Lung microvascular endothelial cell (primary cell): ENCODE measurements at places on chromosomes 6 and 20.

GRCh38 chr6:20205722-20206161 is 6.5 kb downstream of the MBOAT1 start:
- peak; percentile 48 for DNase-seq

DNA sequence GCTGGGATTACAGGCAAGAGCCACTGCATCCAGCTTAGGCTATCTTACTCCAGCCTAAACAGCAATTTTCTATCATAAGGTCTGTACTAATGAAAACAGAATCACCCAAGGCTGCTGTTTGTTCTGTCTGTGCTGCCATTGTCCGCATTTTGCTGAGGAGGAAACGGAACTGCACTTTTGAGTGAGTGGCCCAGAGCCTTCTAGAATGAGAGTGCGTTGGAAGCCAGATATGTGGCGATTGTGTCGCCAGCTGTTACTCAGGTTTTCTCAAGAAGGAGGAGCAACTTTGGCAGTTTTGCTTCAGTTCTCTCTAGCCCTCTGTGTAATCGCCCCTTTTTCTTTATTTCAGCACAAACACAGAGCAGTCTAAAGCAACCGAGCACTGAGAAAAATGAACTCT is 18.3 kb downstream of the PRDM1 start:
- no peak for DNase-seq

DNA sequence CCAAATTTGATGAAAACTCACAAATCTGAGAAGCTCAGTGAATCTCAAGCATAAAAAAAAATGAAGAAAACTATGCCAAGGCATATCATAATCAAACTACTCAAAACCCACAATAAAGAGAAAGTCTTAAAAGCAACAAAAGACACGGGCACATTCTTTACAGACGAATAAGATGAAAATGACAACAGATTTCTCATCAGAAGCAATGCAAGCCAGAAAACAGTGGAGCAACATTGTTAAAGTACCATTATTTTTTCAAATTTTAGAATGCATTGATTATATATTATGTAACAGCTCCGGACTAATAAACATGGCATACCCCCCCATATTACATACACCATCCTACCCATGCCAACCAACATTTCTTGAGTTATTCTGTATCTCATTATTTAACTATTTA is 55.3 kb upstream of the INSM1 start:
- no peak for DNase-seq

- peak; percentile 91 for DNase-seq
Measured at GRCh38 chr6:145015739-145016558, 719.4 kb downstream of the EPM2A start.

- DNase-seq: no peak
Measured at GRCh38 chr20:61254881-61255626, 3.0 kb downstream of the CDH4 start.

- no peak for DNase-seq
Measured at GRCh38 chr6:32156891-32157290, 3.0 kb downstream of the PPT2 start.

DNA sequence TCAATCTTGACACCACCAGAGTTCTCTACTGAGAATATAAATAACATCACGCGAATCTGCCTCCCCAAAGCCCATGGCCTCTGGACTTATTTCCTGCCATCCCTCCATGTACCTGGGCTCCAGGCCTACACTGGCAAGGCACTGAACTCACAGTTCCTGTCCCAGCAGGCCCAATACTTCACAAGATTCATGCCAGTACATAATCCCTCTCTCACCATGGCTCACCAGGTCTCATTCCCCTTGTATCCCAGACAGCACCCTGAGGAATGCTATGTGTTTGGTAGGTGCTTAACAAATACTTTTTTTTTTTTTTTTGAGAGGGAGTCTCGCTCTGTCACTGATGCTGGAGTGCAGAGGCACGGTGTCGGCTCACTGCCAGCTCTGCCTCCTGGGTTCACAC is 1.9 kb downstream of the KIF16B start:
- no peak for DNase-seq

DNA sequence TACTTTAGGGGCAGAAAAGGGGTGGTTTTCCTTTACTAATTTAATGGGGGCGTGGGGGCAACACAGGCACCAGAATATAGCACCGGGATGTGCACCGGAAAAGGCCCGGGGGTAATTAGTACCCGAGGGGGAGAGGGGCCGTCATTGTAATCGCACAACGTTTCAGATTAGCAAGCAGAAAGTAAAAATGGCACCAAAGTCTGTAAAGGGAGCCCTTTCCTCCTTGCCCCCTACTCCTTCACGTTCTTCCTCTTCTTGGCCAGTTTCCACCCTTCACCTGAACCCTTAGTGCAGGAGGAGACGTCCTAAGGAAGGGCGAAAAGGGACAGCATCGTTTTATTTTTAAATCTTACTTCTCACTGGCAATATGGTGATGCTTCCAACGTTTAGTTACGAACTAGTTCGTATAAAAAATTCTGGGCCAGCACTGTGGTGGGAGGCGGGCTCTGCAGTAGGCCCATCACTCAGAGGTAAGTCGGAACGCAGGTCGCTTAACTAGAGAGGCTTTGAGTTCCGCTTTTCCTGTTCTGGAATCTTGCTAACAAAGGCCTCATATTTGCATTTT is 742 bp upstream of the CEP85L start:
- no peak for DNase-seq

GRCh38 chr20:25723975-25724374 is 27.3 kb upstream of the ZNF337 start:
- no peak for DNase-seq

GRCh38 chr6:139828751-139829519 is 454.5 kb upstream of the CITED2 start:
- DNase-seq: peak; percentile 43

DNA sequence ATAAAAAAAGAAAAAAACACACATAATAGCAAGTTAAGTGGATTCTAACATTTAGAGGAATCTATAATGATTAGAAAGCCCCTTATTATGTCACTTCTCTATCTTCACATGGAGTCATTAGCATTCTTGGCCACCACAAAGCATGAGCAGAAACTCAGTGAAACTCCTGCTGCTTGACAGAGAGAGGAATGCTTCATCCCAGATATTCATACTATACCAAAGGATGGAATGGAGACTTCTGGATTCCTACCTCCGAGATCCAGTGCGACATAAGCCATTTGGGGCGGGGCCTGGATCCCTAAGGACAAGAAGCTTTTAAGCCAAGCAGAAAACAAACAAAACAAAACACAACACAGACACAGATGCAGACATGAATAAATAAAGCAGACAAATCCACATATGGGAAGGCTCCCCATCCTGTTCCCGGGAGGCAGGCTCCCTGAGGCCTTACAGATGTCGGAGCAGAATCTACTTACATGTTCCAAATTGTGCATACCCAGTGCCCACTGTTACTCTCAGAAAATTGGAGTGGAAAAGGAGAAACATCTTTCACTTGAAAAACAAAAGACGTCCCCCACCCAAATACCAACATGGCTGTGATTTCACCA is 727.3 kb downstream of the MAFB start:
- no peak for DNase-seq

DNA sequence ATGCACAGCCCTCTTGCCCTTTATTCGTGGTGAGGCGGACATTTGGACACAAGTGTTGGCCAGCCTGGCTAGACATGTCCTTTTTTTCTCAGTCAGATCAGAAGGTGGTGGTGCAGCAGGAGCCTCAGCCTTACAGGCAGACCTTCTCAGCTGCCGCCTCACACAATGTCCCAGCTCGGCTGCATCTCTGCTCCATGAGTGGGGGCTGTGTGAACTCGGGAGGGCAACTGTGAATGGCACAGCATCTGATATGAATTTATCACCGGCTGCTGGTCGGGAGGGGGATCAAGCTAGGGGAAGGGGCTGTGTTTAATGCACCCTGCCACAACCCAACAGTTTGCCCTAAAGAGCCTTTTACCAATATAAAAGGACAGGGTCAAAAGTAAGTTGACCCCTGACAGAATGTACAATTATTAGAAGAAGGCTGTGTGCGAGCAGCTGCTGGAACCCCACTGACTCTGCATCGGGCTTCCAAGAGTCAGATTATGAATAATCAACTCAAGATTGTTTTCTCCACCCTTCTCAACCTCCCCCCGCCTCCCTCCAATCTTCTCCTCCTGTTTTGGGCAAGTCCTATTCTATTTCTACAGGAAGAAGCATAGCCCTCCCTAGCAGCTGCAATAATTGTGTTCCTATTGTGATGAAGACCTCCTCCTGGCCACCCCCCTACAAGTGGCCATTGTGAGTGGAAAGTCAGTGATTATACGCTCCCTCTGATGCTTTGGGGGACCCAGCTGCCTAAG is 245.2 kb downstream of the PKHD1 start:
- DNase-seq: no peak

GRCh38 chr6:156396068-156396771 is 381.0 kb upstream of the ARID1B start:
- DNase-seq: no peak

GRCh38 chr6:133040803-133041419 is 200.2 kb upstream of the EYA4 start:
- DNase-seq: no peak

DNA sequence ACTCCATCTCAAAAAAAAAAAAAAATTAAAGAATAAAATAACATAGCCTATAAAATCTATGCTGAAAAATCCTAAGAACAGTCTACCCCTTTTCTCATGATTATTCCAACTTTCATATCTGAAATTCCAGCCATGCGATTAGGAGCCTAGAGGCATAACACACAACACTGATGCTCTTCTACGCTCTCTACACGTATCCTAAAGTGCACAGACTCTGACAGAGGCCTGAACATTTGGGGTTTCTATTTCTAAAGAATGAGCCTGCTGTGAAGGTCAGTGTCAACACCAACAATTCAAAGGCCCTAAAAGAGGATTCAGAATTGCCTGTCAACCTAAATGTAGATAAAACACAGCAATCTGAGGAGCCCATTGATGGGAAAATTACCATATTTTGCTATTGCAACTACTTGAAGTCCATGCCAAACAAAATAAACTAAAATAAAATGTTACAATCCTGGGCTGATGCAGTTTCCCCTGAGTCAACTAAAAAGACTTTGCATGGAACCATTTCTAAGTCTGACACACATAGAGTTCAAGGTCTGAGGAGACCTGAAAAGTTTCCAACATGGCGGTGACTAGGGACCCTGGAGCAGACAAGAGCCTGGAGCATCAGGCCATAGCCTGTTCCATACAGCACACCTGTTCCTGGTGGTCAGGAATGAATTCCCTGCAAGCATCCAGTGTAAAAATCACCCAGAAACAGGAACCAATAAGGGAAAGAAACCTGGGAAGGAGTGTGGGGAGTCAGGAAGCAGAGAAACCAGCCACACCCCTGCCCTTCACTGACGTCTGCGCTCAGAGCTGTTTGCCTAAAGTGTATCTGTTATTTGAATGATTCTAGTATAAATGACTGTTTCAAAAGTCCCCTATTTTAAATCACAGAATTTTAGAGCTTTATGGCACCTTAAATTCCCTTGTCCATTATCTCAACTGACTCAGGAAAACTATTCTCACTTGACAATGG is 11.8 kb downstream of the NINL start:
- peak; percentile 26 for DNase-seq

GRCh38 chr20:39773380-39774000 is 811.3 kb downstream of the DHX35 start:
- no peak for DNase-seq

DNA sequence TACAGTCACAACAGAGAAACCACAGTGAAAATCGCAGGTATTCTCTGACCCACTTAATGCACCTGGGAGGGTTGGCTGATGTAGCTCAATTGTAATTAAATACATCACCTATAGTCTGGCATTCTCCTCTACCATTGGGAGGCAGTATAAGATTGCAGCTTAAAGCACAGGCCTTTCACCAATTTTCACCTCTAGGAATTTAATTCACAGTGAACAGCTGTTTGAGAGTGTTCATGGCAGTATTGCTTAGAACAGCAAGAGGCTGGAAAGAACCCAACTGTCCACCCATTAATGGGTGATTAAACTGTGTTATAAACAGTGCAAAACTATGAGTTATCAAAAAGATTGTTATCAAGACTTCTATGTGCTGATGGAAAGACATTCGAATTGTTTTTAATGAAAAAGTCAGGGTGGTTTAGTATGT is 2.0 kb downstream of the EDEM2 start:
- DNase-seq: peak; percentile 85

DNA sequence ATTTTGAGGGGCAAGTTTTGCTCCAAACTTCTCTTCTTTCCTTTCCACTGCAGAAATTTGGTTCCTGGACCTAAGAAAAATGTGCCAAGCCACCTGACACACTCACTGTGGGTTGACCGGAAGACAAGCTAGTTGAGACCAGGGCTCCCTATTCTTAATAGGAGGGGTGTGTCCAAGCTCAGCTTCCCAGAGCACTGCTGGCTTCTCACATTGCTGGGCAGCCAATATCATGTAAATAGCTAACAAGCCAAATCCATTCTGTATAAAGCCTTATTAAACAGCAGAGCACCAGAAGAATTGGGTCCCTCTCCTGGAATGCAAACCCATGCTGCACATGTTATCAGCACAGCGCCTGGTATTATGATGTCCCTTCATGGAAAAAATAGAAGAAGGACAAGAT is 17.0 kb upstream of the SAMD3 start:
- no peak for DNase-seq

DNA sequence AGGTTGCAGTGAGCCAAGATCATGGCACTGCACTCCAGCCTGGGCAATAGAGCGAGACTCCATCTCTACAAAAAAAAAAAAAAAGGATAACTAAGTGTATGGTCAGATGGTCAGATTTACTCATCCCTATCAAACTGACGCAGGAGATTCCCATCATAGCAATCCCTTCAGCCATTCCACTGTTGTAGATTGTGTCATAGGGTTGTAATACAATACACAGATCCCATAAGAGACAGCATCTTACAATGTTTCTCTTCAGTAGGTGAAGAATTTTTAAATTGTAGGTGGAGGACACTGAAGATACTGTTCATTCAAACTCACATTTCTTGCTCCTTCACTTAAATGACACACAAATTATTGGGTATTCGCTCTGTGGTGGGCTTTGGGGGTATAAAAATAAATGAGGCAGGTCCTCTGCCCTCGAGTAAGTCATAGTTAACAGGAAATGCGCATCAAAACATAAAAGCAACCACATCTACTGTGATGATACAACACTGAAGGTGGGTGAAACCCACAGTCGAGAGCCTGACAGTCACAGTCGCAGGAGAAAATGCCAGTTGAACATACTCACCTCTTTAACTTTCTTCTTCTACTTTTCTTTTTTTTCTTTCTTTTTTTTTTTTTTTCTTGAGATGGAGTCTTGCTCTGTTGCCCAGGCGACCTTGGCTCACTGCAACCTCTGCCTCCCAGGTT is 205.5 kb downstream of the ZNF217 start:
- no peak for DNase-seq

- no peak for DNase-seq
Measured at GRCh38 chr6:3350252-3350796, 91.6 kb downstream of the PSMG4 start.

- DNase-seq: no peak
Measured at GRCh38 chr6:68247782-68248181, 387.3 kb upstream of the ADGRB3 start.

GRCh38 chr6:24536466-24536865 is 41.7 kb downstream of the ALDH5A1 start:
- no peak for DNase-seq

- DNase-seq: no peak
Measured at GRCh38 chr6:138201836-138202235, 16.5 kb downstream of the PBOV1 start.
